ENCODE measurements at places on chromosomes 13 and 19. TPM values are rescaled to one million over a fixed set of nuclear protein-coding genes. Genes with fewer than 3 reads are reported as not detected.

The PRODH2 gene
- not detected for total RNA-seq

The UCHL3 gene
- 28.0 TPM for total RNA-seq

GRCh38 chr19:3708207-3708931, at the start of gene TJP3:
TSS of gene TJP3 (plus strand) at chr19:3708384. CDS start at chr19:3728433, 20,049 bp downstream.
- H3K4me1 ChIP-seq = peaks cover 9% of the 10 kb centered on the region
- H3K4me3 ChIP-seq = no peak within 1 kb of the TSS
- no peak for DNase-seq
- H3K27ac ChIP-seq = no peak within 1 kb of the TSS
- H3K27me3 ChIP-seq = peaks cover 5% of the 10 kb centered on the region

The CRX gene
- not detected for total RNA-seq

DNA sequence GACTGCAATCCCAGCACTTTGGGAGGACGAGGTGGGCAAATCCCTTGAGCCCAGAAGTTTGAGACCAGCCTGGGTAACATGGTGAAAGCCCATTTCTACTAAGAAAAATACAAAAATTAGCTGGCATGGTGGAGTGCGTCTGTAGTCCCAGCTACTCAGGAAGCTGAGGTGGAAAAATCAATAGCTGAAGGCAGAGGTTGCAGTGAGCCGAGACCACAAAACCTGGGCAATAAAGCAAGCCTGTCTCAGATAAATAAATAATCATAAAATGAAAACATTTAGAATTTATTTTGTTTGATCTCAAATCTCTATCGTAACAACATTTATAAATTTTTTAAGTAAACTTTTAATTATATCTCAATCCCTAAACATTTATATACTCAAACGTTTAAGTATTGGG, 36.6 kb downstream of the USP12 start:
- DNase-seq = no peak
- no peak overlapping the region for H3K4me3 ChIP-seq
- H3K4me1 ChIP-seq = peaks cover 59% of the 10 kb centered on the region
- no peaks in the 10 kb centered on the region for H3K27me3 ChIP-seq
- peak overlapping the region; percentile 32 for H3K27ac ChIP-seq

DNA sequence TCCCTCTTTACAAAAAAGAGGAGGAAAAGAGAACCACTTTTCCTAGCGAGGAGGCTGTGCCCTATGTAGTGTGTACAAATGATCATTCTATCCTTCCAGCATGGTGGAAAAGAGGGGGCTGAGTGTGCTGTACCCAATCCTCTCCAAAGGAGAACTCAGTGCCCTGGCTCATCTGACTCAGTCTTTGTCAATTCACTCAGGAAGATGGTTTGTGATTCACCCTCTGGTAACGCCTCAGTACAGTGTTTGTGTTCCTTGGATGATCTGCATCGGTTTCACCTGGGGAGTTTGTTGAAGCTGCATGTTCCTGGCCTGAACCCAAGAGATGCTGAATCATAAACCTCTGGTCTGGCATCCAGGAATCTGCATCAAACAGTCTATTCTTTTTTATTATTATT, 18.3 kb upstream of the ENOX1 start:
- H3K27me3 ChIP-seq = no peaks in the 10 kb centered on the region
- H3K36me3 ChIP-seq = no peaks in the 10 kb centered on the region
- peaks cover 15% of the 10 kb centered on the region for H3K4me1 ChIP-seq
- H3K4me3 ChIP-seq = peak overlapping the region; percentile 59

- DNase-seq = no peak
- peaks cover 36% of the 10 kb centered on the region for H3K4me1 ChIP-seq
- peaks cover 1% of the 10 kb centered on the region for H3K36me3 ChIP-seq
- H3K4me3 ChIP-seq = no peak overlapping the region
- peak overlapping the region; percentile 51 for H3K27ac ChIP-seq
These were observed 11.7 kb downstream of the NDUFB7 start for GRCh38 chr19:14559916-14560775.

- H3K36me3 ChIP-seq = no peaks in the 10 kb centered on the region
- H3K4me3 ChIP-seq = no peak overlapping the region
- H3K4me1 ChIP-seq = no peaks in the 10 kb centered on the region
- no peak for DNase-seq
- H3K27ac ChIP-seq = no peak overlapping the region
These were observed 95.0 kb downstream of the LIG4 start for GRCh38 chr13:108120302-108120701.

GRCh38 chr13:45512098-45512496, 47.4 kb downstream of the COG3 start:
- peak overlapping the region; percentile 53 for H3K27ac ChIP-seq
- no peak overlapping the region for H3K4me3 ChIP-seq
- no peaks in the 10 kb centered on the region for H3K27me3 ChIP-seq
- peaks cover 17% of the 10 kb centered on the region for H3K36me3 ChIP-seq

DNA sequence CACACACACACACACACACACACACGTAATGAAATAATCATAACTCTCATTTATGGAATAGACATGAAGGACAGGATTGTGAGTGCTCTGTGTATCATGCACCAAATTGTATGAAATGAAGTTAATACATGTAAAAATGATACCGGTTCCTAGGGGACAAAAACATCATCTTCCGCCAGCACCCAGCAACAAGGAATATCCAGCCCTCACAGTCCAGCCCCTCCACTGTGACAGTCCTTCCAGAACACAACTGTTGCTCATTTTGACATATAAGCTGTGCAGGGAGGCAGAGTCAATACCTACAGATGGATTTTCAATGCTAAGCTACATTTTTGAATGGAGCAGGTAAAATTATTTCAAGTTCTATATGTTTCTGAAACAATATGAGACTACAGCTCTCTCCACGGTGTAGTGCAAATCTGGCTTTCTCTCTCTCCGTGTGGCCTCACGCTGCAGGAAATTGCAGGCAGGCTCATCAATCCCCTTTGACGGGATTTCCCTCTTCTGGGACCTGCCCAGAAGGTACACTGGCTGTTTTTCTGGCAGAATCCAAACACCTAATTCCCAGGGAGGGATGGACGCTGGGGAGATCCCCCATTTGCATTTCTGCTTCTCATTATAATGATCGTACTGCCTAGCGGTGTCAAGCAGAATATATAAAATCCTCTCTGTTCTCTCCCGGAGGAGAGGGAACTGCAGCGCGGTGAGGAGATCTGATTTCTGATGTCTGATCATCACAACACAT, 494.0 kb downstream of the LIG4 start:
- no peaks in the 10 kb centered on the region for H3K4me1 ChIP-seq
- H3K36me3 ChIP-seq = no peaks in the 10 kb centered on the region
- no peak overlapping the region for H3K27ac ChIP-seq
- no peak for DNase-seq
- H3K4me3 ChIP-seq = no peak overlapping the region

- H3K27ac ChIP-seq = no peak overlapping the region
- DNase-seq = no peak
These were observed 57.3 kb downstream of the IRS2 start for GRCh38 chr13:109728791-109729731.

The WASF3 gene
- 18.5 TPM for total RNA-seq

The KLHL1 gene
- total RNA-seq = not detected

- DNase-seq = no peak
- no peaks in the 10 kb centered on the region for H3K36me3 ChIP-seq
- peaks cover 35% of the 10 kb centered on the region for H3K4me1 ChIP-seq
- no peak overlapping the region for H3K4me3 ChIP-seq
- H3K27me3 ChIP-seq = no peaks in the 10 kb centered on the region
These were observed 15.9 kb upstream of the JUND start for GRCh38 chr19:18297308-18297707.

The SIGLEC11 gene
- not detected for total RNA-seq

GRCh38 chr19:573519-573825, 1.1 kb downstream of the BSG start:
- no peaks in the 10 kb centered on the region for H3K36me3 ChIP-seq
- H3K4me3 ChIP-seq = peak overlapping the region; percentile 81
- H3K4me1 ChIP-seq = peaks cover 51% of the 10 kb centered on the region
- no peaks in the 10 kb centered on the region for H3K27me3 ChIP-seq

GRCh38 chr13:110211046-110211445, 95.9 kb downstream of the COL4A1 start:
- no peak for DNase-seq
- no peaks in the 10 kb centered on the region for H3K27me3 ChIP-seq
- H3K4me3 ChIP-seq = no peak overlapping the region
- peaks cover 61% of the 10 kb centered on the region for H3K36me3 ChIP-seq
- H3K4me1 ChIP-seq = peaks cover 38% of the 10 kb centered on the region
